Lung (tissue), 17 donors: ENCODE measurements at places on chromosomes 16 and 17. TPM values are rescaled to one million over a fixed set of nuclear protein-coding genes. Genes with fewer than 3 reads are reported as not detected.

DNA sequence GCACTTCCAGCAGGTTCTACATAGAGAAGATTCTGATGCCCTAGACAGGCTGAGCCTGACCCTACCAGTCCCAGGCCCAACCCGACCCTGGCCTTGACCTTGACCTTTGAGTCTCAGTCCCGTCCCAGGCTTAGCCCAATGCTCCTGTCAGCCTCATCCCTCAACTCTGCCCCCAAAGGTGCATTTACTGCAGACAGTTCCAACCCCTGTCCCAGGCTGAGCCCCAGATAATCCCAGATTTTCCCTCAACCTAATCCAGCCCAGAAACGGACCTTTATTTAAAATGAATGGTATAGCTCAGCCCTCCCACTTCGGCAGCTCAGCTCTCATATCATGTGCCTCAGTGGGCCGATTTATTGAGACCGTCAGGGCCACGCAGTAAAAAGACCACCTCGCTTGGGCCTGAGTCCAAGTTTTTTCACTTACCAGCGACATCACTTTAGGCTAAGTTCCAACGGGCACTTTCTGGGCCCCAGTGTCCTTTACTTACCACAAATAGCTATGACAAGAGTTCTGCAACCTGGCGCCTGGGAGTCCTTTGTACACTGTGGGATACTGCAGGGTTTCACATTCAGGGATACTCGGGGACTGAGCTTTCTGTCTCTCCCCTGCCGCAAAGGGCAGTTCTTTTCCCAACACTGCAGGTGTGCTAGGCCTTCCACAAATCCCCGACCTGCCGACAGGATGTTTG is 89.5 kb downstream of the WSCD1 start:
- no peak for DNase-seq

DNA sequence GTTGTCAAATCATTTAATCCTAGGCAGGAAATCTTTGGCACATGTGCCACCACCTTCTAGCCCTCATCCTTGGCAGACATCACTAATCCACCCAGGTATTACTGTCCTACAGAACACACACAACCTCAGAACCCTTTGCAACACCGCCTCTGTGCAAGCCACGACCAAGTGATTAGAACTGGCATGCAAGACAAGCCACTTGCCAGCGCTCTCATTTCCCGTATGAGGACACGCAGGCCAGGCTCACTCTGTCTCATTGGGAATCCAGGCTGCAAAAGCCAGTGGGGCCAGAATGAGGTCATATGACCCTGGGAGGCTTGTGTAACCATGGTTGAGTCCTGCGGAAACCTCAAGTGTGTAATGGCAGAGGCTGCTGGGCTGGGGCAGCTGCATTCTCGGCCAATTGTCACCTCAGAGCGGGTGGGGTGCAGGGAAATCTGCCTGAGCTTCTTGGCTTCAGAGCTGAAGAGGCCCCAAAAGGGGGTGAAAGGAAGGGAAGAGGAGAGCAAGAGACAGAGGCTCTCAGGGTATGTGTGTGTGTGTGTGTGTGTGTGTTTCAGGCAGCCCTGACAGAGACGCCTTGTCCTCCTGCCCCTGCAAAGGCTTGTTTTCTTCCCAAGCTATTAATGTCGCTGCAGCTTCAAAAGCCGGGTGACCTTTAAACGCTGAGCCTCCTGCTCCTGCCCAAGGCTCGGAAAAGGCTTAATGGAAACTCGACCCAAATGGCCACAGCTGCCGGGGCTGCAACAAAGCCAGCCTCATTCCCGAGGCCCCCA is 43.2 kb upstream of the MRPS23 start:
- DNase-seq, result peak; percentile 96

GRCh38 chr16:29182501-29182900 is 197.6 kb downstream of the LAT start:
- no peak for DNase-seq

DNA sequence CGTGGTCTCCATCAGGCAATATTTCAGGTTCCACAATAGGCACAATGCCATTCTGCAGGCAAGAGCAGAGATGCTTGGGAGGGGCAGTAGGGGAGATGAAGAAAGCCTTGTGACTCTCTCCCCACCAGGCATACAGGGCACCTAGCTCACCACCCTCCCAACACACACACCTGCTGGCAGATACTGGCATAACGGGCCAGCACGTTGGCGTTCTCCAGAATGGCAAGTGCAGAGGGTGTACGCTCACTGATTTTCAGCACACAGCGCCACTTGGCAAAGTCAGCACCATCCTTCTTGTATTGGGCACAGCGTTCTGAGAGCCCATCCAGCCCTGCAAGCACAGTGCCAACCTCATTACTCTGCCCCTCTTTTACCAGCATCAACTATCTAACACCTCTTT is 2.2 kb downstream of the ALDOC start:
- no peak for DNase-seq

DNA sequence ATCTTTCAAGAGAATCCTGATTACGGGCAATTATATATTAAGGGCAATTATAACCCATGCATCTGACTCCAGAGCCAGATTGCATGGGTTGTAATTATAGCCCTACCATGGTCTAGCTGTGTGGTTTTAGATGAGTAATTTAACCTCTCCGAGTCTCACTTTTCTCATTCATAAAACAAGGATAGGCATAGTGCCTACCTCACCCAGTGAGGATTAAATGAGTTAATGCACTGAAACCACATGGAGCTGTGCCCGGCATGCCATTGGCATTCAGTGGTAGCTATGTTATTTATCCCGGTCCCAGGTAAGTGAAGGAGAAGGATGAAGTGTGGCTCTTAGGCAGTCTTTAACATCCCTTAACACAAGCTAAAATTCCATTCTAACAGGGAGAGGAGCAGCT is 6.3 kb downstream of the SNX20 start:
- DNase-seq, result no peak

- DNase-seq, result no peak
Measured at GRCh38 chr17:8941980-8942622, 23.4 kb downstream of the PIK3R5 start.

Gene WNT3
- polyA plus RNA-seq, result 1.2 TPM
